ENCODE measurements at places on chromosomes 1 and 21. TPM values are rescaled to one million over a fixed set of nuclear protein-coding genes. Genes with fewer than 3 reads are reported as not detected.

The DNM3 gene
- total RNA-seq = 0.64 TPM

The SLC22A15 gene
- total RNA-seq = 22.6 TPM

The U2AF1 gene
- 21.6 TPM for total RNA-seq

The CELA3A gene
- total RNA-seq = not detected

The GJA4 gene
- total RNA-seq = not detected

The MPZ gene
- under 0.01 TPM for total RNA-seq

The SYDE2 gene
- total RNA-seq = 3.2 TPM

The PRKACB gene
- 2.1 TPM for total RNA-seq

The RNU1-2 gene
- total RNA-seq = 2,323 TPM

The CFHR4 gene
- total RNA-seq = not detected

The GLIS1 gene
- total RNA-seq = under 0.01 TPM

The BLACAT1 gene
- 0.79 TPM for total RNA-seq

The CFHR3 gene
- not detected for total RNA-seq

The VAV3 gene
- total RNA-seq = 10.5 TPM

The IGSF8 gene
- 42.6 TPM for total RNA-seq

The OR2AK2 gene
- not detected for total RNA-seq

The CDA gene
- total RNA-seq = 1.4 TPM

The PLA2G4A gene
- 1.9 TPM for total RNA-seq

The A3GALT2 gene
- total RNA-seq = not detected

The SPRR2A gene
- total RNA-seq = 1.3 TPM

The SNIP1 gene
- total RNA-seq = 11.3 TPM

The CD48 gene
- not detected for total RNA-seq

The UMODL1 gene
- total RNA-seq = not detected

The PLOD1 gene
- total RNA-seq = 54.8 TPM

The FCMR gene
- total RNA-seq = 0.38 TPM

The ILDR2 gene
- not detected for total RNA-seq

The RGS18 gene
- total RNA-seq = under 0.01 TPM

The PPFIA4 gene
- total RNA-seq = 4.2 TPM

The S100A7A gene
- not detected for total RNA-seq

The FUCA1 gene
- 21.1 TPM for total RNA-seq

The AGT gene
- total RNA-seq = not detected

The CEP85 gene
- 8.1 TPM for total RNA-seq

The CRNN gene
- 6.6 TPM for total RNA-seq

The DMRTA2 gene
- 4.2 TPM for total RNA-seq

The MFAP2 gene
- total RNA-seq = 7.9 TPM

The BCAR3 gene
- 26.2 TPM for total RNA-seq

The OR10Z1 gene
- total RNA-seq = not detected

The PRAMEF4 gene
- total RNA-seq = not detected

The PDZK1IP1 gene
- total RNA-seq = 0.26 TPM

The PDE4B gene
- total RNA-seq = not detected

The USH2A gene
- not detected for total RNA-seq

The FAM163A gene
- not detected for total RNA-seq

The NUP133 gene
- 23.4 TPM for total RNA-seq

Measured in bronchial epithelial cell (primary cell).